ENCODE measurements at places on chromosomes 1 and 21.
A peak's percentile ranks its signal among the peaks of the same experiment; 100 is the strongest.

- DNase-seq = no peak
Observed at GRCh38 chr21:31503939-31504338, 155.6 kb upstream of the SOD1 start.

DNA sequence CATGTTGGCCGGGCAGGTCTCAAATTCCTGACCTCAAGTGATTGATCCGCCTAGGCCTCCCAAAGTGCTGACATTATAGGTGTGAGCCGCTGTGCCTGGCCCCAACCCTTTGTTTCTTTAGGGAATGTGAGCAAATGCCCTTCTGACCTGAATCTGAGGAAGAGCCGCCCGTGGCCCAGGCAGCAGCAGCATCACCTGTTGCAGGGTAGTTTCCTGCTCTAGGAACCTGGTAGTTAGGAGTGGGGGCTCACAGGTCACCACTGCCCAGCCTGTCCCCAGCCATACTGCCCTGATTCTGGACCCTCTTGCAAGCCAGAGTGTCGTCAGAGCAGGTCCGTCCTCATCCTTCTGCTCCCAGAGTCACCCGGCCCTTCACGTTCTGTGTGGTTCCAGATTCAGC, 13.0 kb downstream of the YBEY start:
- no peak for DNase-seq

GRCh38 chr1:193310564-193310963, 124.2 kb upstream of the B3GALT2 start:
- no peak for DNase-seq

DNA sequence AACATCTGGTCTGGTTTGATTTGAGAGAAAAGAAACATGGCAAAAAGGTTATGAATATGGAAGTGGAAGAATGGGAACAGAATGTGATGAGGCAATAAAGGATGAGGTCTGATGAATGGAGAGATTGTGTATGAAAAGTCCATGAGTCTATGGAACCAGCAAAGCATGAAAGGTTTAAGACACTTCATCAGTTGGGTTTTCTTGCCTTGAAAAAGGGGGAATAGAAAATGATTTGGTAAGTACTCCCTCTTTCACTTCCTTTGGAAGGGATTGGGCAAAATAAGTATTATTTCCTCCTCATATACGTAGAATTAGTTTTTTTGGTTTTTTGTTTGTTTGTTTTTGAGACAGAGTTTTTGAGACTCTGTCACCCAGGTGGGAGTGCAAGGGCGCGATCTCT, 155.8 kb downstream of the TRIM33 start:
- DNase-seq = no peak

GRCh38 chr1:43868741-43869067, 64.9 kb upstream of the ARTN start:
- DNase-seq = peak; percentile 26

DNA sequence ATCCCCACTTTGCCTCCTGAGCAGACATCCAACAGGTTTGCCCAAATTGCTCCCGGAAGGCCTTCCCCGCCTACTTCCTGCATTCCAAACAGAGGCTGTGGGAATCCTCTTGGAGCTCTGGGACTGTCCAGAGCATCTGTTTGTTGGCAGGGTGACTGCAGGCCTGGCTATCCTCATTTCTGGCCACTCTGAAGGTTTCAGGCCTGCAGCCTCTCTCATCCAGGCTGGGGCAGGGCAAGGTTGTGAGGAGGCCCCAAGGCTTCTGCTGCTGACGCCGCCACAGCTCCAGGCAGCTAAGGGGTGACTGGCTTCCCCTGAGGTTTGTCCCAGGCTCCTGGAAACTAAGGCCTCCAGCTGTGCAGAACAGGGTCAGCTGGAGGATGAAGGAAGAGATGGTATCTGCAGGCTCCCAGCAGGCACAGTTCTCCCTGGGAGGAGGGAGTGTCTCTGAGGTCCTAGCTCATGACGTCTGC, 11.3 kb downstream of the CDK18 start:
- DNase-seq = no peak

- no peak for DNase-seq
Observed at GRCh38 chr1:159958719-159959380, 4.8 kb upstream of the SLAMF9 start.

GRCh38 chr1:241551759-241552638, 19.8 kb downstream of the KMO start:
- no peak for DNase-seq

DNA sequence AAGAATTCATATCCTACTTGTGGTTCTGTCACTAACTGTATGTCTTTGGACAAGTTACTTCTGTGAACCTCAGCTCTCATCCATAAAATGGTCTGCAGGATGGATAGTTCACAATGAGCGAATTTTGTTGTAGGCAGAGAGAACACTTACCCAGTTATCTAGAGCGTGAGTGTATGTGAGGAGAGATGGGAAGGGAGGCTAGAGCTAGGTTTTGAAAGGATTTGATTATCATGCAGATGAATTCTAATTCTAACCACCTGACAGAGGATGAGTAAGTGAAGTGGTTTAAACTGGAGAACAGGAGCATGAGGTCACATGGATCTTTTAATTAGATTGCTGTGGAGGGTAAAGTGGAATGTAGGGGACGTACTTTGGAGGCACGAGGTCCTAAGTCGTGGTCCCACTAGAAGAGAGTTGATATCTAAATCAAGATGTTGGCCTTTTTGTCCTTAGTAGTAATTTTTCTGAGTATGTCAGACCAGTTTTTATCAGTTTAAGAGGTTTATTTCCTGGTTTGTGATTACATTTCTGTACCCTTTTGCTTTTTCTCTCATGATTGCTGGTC, 5.0 kb downstream of the SUCO start:
- no peak for DNase-seq

DNA sequence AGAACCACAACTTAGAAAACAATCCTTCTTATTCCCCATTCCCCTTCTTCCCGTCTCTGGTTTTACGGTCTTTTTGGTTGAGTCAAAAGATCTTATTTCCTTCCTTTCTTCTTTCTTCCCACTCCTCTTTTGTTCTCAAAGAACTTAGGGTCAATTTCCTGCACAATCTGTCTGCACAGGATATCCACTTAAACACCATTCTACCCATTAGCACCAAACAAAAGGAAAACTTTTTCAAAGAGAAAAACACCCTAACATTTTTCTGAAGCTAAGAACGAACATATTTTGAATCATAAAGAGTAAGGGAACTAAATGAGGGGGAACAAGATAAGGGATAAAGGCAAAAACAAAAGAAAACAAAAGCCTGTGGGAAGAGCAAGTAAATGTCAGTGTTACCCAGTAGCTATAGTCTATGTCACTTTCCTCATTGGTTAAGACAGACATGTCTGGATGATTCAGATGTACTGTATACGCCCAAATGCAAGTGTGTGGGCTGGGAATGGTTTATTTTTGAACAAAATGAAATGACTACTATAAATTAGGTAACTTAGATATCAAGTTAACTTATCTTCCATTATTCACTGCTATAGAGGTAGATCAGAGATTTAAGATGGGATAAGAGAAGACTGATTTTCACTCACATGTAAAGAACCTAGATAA, 59.9 kb downstream of the TOR3A start:
- DNase-seq = peak; percentile 59

DNA sequence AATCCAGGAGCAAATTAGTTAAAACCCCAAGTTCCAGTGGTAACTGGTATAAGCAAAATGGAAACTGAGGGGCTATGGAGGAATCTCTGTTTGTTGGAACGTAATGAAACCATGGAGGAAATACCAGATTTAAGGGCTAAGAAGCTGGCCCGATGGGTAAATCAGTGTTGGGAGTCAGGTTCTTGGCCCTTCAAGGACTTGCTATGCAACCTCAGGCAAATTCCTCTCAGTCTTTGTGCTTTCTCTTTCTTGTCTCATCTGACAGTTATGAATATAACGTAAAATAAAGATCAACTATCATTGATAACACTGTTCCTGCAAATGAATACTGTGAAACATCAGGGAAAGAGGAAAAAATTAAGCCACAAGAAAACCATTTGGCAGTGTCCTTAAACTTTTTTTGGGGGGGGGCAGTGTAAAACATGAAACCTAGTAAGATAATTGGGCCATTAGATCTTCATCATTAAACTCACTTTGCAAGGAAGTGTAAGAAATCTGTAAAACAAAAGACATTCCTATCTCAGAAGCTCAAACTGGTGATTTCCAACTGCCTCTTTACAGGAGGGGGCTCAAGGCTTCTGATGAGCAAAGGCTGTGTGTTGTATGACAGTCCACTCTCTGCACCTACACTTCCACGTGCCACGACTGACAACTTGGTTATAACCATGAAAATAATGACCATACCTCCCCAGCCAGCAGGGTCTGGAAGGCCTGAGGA, 47.6 kb downstream of the LHX4 start:
- no peak for DNase-seq

- DNase-seq = no peak
Observed at GRCh38 chr1:30723331-30723755, at the start of gene MATN1. TSS of gene MATN1 (minus strand) at chr1:30723585. CDS start at chr1:30723551, 34 bp downstream.

GRCh38 chr1:147599362-147600118, 58.2 kb downstream of the BCL9 start:
- peak; percentile 82 for DNase-seq

DNA sequence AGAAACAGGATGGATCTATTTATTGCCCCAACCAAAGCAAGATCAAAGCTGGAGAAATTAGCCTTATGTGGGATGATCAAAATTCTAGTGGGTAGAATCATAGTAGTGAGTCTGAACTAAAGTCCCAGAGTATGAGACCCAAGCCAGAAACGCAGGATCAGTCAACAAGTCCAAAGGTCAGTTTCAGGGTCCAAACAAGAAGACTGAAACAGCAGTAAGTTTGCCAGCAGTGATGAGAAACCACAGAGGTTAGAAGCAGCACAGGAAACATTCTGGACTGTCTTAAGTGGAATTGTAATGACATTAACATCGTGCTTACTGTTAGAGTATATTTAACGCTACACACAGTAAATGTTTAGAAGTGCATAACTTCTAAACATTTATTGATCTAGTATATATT, 251.0 kb downstream of the LRRIQ3 start:
- no peak for DNase-seq

DNA sequence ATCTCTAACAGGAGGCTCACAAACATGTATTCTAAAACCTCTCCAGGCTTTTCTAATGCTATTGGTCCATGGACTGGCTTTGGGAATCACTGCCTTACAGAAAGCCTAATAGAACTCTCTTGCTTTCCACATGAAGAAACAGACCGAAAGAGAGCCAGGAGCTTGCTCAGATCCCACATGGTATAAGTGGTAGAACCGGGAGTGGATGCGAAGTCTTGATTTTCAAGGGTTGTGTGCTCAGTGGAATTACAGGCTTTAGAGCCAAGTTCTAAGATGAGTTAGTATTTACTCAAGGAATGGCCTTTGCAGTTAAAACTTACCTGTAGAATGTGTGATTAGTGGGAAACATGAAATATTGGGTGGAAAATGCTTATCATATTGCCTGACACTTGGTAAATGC, 54.3 kb upstream of the HSD17B7 start:
- no peak for DNase-seq

- peak; percentile 1 for DNase-seq
Observed at GRCh38 chr1:240947438-240948224, 335.7 kb upstream of the GREM2 start.

DNA sequence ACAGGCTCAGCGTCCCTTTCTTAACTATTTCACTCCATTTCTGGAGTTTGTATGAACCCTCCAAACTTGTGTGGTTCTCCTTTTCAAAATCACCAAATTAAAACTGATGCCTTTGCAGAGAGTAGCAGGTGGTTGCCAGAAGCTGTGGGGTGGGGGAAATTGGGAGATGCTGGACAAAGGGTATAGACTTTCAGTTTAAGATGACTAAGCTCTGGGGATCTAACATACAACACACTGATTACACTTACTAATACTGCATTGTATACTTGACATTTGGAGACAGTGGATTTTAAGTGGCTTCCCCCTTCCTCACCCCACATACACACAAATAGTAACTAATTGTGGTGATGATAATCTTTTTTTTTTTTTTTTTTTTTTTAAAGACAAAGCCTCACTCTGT, 11.1 kb upstream of the SCYL3 start:
- DNase-seq = no peak

DNA sequence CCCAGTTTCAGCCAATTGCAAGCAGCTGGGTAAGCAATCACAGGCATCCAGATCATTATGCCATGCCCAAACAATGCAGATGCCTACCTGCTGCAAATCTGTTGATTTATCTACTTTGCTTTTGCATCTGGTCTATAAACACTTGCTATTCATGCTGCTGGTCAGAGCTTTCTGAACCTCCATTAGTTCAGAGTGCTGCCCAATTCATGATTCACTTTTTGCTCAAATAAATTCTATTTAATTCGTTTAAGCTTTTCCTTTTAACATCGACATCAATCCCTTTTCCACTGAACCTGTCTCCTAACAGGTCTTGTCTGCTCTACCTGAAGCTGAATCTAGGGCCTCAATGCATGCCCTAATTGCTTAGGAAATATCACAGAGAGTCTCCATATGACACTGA, 99.4 kb upstream of the C1orf87 start:
- no peak for DNase-seq

- no peak for DNase-seq
Observed at GRCh38 chr1:53869454-53870117, 20.0 kb downstream of the YIPF1 start.

DNA sequence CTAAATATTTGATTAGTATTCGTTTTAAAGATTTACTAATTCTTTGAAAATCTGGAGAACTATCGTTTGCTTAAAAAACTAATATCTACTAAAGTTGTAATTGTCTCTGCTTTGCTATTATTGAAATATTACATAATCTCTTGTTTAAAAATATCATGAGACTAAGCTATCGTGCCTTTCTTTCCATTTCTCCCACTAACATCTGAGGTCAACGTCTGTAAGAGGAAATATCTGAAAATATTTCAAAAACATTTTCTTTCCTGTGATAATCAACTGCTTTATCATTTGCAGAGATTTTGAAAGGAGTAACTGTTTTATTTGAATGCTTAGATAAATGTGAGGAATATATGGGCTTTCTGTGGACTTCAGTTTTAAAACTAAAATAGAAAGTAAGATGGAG, 694.1 kb downstream of the USP25 start:
- DNase-seq = no peak

DNA sequence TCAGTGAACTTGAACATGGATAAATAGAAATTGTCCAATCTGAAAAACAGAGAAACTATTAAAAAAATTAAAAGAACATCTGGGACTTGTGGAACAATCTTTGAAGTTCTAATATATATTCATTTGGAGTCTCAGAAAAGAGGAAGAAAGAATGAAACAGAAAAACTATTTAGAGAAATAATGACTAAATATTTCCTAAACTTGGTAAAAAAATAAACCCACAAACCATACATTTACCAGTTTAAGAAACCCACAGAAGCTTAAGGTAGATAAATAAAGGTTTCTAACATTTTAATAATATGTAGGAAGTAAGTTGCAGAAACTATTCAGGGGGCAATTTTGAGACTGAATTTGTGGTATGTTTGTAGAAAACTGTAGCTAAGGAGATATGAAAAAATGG, 437.8 kb downstream of the PTBP2 start:
- no peak for DNase-seq

- peak; percentile 72 for DNase-seq
Observed at GRCh38 chr21:44845418-44846223, 27.8 kb upstream of the SUMO3 start.

- DNase-seq = no peak
Observed at GRCh38 chr1:246283771-246284410, 223.2 kb downstream of the SMYD3 start.

DNA sequence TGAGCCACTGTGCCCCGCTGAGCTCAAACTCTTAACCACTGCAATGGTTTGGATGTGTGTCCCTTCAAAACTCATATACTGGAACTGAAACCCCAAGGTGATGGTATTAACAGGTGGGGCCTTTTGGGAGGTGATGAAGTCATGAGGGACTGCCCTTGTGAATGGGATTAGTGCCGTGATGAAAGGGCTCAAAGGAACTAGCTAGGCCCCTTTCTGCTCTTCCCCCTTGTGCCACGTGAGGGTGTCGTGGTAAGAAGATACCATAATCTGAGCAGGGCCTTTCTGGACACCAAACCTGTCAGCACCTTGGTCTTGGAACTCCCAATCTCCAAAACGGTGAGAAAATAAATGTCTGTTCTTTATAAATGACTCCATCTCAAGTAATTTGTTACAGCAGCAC, 45.5 kb upstream of the SPOCD1 start:
- no peak for DNase-seq

Data from NCI-H226 (cell line).